ENCODE measurements at places on chromosomes 7 and 10. TPM values are rescaled to one million over a fixed set of nuclear protein-coding genes. Genes with fewer than 3 reads are reported as not detected.
A peak's percentile ranks its signal among the peaks of the same experiment; 100 is the strongest.

Gene MEIG1
- polyA plus RNA-seq = 1.3 TPM

DNA sequence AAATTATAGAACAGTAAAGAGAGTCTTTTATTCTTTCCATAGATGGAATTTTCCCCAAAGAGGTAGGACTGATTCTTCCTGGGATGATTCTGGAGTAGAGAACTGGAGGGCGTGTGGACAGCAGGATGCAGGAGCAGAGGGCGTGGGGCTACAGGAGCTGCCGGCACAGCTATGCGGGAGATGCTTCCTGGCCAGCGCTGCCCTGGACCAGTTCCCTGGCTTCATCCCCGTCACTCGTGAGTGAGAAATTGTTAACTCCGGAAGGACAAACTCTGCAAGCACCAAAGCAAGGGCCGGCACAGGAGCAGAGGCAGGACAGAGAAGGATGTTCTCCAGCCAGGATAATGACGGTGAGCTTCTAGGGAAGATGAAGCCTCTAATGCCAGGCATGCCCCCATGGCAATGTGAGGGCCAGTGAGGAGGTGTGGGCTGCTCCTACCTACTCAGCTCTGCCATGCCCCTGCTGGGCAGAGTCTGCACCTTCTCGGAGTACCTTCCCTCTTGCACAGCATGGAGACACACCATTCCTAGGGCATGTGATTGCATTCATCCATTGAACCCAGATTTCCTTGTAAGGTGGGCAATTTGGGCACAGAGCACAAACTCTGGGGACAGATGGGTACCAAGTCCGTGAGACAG is 760.9 kb upstream of the IGFBP3 start:
- no peak for DNase-seq

Gene KAZALD1
- 14.0 TPM for polyA plus RNA-seq

Gene TYW1B
- polyA plus RNA-seq = 3.3 TPM

Gene CTTNBP2
- polyA plus RNA-seq = 23.2 TPM

DNA sequence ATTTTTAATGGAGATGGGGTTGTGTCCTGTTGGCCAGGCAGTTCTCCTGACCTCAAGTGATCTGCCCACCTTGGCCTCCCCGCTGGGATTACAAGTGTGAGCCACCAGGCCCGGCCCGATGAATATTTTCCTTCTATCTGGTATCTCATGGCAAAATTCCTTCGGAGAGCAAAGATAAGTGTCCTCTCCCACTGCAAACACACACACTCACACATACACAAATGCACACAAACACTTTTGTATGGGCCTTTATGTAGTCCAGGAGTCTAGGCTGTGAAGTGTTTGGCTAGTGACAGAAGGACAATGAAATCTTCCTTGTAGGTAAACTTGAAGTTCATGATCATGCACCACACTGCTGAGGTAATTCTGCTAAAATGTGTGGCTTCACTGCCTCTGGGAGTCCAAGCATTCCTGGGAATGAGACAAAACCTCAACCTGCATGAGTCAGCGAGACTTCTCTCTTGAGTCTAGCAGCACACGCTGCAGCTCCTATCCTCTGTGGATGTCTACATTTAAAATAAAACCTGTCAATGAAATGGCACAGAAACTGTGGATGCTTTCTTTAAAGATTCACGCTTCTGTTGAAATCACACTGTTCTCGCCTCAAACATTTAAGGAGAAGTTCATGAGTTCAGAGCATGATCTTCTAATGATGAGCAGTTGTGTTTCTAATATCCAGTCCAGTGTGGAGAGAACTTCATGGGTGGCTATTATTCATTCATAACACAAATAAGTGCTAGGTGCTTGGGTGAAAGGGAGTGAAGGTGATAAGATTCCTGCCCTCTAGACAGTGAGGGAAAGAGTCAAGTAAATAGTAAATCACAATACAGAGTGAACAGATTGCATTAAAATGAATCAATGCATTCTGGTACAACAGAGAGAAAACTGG is 96.5 kb downstream of the NRP1 start:
- DNase-seq = no peak

DNA sequence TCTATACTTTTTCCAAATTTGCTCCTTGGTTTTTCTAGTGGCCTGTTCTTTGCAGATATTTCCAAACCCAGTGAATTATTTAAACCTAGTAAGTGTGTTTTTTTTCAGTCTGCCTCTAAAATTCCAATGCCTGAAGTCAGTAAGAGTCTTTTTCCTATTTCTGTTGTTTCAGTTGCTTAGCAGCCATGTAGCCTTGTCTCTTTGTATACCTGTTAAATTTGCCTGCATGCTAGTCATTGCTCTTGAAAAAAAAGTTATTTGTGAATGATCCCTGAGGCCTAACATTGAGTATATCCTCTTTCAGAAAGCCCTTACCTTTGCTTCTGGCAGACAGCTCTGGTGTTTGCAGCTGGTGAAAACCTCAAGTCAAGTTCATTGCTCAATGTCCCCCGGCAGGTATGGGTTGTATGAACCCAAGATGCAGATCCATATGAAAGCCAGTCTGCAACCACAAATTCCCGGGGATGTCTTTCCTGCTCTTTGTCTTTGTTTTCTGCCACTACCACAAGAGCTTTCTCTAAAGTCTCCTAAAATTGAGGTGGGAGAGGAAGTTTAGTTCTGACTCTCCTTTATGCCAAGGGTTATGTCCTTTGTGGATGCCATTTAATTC is 35.7 kb downstream of the CH25H start:
- no peak for DNase-seq

- DNase-seq = no peak
Observed at GRCh38 chr7:122672536-122672935, 26.4 kb downstream of the RNF133 start.

- no peak for DNase-seq
Observed at GRCh38 chr7:135653340-135654080, 8.8 kb upstream of the STMP1 start.

GRCh38 chr10:76282061-76283025 is 850.9 kb downstream of the LRMDA start:
- peak; percentile 77 for DNase-seq

DNA sequence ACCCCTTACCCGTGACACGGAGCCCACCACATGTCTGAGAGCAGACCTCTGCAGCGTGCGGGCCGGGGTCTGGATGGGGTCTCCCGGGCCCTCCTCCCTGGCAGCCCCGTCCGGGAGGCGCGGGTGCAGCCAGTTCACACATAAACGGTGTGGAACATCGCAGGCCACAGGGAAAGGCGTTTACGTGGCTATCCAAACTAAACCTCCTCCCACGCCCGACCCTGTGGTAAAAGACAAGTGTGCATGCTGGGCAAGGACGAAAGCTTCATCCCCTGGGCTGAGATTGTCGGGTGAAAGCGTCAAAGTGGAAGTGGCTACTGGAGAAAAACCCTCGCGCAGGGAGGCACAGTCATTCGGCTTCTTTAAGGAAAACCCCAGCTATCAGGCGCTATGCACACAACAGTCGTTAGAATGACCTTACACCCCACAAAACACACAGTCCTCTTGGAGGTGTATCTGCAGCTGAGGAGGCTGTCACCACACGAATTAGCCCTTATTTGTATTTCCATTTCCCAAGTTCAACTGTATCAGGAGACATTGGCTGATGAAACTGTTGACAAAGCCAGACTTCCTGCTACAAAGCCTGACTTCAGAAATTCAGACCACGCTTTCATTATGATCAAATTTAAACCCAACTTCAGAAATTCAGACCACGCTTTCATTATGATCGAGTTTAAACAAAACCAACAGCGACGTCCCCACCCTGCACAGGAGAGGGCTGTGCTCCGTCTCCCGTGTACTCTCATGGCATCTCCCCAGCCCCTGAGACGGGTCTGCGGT is 15.3 kb downstream of the GPER1 start:
- DNase-seq = no peak

DNA sequence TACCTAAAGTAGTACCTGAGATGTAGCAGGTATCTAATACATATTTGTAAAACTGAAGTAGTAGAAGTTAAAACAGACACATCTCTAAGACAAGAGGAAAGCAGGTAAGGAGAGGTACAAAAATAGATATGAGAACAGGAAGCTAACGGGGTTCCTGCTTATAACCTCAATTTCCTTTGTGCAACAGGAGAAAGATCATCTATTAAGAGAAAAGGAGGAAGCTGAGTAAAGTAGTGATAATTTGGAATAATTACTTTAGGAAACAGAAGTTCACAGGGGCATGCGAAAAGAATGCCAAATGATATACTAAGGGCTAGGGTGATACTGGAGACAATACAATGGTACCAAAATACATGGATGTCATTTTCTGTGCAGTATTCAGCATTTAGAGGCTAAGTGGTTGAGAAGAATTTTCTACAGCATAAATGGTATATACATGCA is 108.7 kb downstream of the NRBF2 start:
- no peak for DNase-seq

DNA sequence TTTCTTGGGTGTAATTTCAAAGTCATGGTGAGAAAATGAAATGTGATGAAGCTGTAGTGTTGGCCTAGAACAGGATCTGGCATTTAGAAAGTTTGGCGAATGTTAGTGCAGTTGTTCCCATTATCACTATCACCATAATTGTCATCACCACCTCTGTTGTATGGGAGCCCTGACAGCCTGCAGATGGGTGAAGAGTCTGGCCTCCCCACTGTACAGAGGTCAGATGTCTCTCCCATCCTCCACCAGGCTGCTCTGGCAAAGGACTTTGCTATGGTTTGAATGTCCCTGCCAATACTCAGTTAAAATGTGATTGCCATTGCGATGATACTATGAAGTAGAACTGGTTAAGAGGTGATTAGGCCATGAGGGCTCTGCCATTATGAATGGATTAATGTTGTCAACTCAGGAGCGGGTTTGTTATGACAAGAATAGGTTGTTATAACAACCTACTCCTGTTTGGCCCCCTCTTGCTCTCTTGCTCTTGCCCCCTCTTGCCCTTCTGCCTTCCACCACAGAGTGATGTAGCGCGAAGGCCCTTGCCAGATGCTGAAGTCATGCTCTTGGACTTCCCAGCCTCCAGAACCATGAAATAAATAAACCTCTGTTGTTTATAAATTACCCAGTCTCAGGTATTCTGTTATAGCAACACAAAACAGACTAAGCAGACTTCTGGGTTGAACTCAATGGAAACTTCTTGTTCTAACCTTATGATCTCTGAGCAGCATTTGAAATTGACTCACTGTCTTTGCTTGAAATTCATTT is 90.0 kb downstream of the GRK5 start:
- DNase-seq = no peak

- DNase-seq = no peak
Observed at GRCh38 chr10:44854693-44855350, 56.3 kb upstream of the TMEM72 start.

DNA sequence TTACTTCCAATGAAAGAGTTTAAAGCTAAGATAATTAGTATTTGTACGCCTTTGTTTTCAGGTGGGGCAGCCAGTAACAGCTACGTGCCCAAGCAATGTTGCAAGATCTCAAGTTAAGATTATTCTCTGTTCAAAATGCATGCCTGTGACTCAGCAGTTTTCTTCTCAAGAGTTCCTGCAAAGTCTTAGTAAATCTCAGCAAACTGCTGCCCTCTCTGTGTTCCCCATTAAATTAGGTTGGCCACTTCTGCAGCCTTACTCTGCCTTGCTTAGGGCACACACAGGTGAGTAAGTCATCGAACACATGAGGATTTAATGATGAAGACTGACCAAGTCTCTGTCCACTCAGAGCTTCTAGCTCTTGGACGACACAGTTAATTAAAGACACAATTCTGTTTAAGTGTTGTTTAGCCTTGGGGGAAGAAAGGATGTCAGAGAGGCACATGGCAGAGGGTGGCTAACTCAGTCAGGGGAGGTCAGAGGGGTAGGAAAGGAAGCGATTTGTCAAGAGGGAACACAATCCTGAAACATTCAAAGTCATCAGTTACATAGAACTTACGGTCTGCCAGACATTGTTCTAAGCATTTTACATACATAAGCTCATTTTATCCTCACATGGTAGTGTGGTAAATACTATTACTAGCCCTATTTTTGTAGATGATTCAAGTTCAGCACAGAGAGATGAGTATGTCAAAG is 20.2 kb upstream of the SLC35G1 start:
- DNase-seq = no peak

DNA sequence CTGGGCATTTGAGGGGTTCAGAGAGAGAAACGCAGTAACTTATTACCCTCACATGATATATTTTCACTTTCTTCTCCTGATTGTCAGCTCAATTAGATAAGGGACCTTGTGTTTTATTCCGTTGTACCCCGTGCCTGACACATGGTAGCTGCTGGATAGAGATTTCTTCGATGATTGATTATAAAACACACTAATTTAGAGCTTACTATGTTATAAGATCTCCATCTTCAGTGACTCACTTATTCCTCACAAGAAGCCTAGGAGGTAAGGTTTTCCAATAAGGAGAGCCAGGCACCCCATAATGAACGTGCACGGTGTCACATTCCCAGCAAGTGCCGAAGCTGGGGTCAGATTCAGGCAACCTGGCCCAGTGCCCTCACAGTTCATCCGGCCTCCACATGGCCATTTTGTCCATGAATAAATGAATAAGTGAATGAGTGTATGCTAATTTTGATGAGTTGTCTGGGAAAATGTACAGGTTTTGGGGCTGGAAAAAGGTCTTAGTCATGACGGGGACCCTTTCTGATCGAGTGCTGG is 138.1 kb upstream of the CDCA7L start:
- no peak for DNase-seq

GRCh38 chr10:30759423-30759822 is 129.9 kb upstream of the LYZL2 start:
- DNase-seq = no peak

DNA sequence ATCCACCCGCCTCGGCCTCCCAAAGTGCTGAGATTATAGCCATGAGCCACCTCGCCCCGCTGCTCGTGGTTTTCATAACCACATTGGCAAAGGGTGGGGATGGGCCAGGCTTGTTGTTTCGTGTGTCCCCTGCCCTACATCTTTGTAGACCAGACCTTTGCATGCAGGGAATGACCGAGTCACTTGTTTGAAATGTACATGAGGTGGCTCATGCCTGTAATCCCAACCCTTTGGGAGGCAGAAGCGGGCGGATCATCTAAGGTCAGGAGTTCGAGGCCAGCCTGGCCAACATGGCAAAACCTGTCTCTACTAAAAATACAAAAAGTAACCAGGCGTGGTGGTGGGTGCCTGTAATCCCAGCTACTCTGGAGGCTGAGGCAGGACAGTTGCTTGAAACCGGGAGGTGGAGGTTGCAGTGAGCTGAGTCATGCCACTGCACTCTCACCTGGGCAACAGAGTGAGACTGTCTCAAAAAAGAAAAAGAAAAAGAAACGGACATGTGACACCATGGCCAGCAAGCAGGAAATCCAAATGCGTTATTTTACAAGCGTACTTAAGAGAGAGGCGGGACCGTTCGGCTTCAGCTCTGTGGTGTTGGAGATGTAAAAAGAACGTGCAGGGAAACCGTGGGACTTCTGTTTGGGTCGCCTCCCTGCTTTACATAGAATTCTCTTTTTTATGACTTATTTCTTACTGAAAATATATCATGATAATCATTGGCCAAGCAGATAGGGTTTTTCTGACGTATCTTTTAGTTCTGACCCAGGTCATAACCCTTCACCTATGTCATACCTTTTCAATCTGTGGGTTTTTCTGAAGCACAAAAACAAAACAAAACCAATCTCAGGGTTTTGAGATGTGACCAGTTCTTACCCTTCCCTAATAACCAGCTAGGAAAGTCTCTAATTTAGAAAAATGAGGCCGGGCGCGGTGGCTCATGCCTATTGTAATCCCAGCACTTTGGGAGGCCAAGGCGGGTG is 45.1 kb downstream of the WIPI2 start:
- no peak for DNase-seq
